Glutamatergic neuron (in vitro differentiated cells): ENCODE measurements at places on chromosomes 2 and 18.

GRCh38 chr18:41096504-41096903 lies 858.5 kb upstream of the PIK3C3 start:
- DNase-seq: no peak

GRCh38 chr2:27638037-27638637 lies 9.3 kb downstream of the GPN1 start:
- DNase-seq: no peak

GRCh38 chr2:175981551-175981950 lies 20.5 kb downstream of the LNPK start:
- DNase-seq: no peak

DNA sequence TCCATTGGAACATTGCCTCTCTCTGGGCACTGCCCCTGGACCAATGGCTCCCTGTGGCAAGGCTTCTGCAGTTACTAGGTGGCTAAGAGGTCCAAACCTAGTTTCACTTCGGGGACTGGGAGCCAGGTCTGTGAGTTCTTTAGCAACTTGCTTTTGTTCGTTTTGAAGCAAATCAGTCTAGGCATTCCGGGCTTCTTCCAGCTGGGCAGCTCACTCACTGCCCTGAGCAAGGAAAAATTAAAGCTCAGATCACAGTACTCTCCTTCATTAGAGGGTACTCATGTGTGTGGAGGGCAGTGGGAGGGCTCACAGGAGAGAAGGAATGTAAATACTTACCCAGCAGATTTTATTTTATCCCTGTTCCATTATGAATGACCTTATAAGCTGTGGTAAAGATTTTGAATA lies 80.3 kb downstream of the SPP2 start:
- DNase-seq: no peak
